ENCODE measurements at places on chromosomes 3 and 15.

GRCh38 chr3:14497321-14497720 lies 42.8 kb downstream of the GRIP2 start:
- no peak for DNase-seq

DNA sequence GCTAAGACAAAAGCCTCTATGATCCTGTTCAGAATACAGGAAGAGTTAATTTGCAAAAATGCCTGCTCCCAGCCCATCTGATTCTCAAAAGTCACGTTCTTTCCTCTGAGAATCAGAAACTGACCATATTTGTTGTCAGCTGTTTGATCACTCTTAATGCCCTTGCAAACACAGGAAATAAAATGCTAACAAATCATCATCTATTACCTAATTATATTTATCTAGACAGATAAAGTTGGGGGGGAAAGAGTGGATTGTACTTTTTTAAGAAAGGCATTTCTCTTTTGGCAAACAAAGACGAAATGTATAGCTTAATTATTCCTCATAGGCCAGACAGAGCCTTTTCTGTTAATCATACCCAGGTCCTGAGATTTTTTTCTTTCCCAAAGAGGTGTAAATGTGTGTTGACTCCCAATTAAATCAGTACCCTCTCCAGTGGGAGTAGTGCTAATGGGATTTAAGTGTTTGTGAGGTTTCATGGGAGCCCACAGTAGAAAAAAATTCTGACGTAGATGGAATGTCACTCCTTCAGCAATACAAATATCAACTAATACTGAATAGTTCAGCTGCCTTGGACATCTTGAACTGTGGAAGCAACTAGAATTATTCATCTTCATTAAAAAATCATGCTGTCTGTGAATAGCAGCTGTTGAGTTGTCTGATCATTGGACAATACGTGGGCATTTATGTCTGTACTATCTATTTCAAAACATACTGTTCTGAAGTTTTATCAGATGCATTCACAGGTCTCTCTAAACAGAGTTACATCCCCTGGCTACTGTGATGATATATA lies 22.5 kb upstream of the BNIP2 start:
- DNase-seq = no peak

GRCh38 chr3:140223197-140223596 lies 288.2 kb downstream of the CLSTN2 start:
- no peak for DNase-seq

- DNase-seq = no peak
Observed at GRCh38 chr3:144229953-144230352, 258.3 kb downstream of the DIPK2A start.

DNA sequence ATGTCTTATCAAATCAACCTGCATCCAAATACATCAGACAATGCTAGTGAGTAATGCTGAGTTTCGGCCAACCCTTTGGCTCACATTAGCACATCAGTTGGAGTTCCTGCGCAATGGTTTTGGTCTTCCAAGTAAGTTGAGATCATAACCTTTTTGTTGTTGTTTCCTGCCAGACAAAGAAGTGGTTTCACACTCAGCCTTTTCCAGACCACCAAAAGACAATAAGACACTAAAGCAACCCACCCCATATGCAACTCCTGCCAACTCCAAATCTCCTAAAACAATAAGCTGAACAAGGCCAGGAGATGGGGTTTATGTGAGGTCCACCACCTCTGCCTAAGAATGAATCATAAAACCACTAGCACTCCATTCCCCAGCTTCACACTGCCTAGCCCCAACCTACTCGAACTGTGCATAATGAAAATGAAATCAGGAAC lies 177.0 kb downstream of the ERC2 start:
- DNase-seq = no peak

DNA sequence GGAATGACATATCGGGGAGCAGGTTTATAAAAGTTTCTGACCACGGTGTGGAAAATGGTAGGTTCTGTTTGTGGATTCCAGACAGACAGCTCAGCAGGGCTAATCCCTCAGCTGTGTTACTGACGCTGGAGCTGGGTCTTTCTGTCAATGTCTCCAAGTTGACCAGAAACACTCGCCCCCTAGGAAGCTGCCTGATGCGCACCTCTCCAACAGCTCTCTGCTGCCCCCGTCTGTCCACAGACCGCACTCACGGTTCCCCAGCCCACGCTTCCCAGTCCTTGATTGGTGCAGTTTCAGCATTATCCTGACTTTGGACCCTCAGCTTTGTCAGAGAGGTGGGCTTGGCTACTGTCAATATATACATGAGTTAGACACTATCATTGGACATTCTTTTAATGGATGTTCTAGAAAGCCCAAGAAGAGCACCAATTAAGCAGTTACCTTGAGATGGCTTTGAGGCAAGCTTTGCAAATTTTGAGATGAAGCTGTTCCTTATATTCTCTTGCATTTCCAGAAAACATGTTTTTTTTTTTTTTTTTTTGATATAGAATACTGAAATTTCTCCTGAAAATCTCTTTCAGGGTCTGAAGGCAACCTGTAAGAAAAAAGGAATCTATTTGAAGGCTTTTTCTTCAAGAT lies 98.9 kb upstream of the TBC1D5 start:
- peak; percentile 32 for DNase-seq

- no peak for DNase-seq
Observed at GRCh38 chr3:95588473-95588872, 1225.9 kb upstream of the EPHA6 start.

GRCh38 chr15:56639631-56640030 lies 93.7 kb downstream of the ZNF280D start:
- DNase-seq = no peak

GRCh38 chr3:128051459-128051836 lies 789 bp upstream of the SEC61A1 start:
- no peak for DNase-seq

DNA sequence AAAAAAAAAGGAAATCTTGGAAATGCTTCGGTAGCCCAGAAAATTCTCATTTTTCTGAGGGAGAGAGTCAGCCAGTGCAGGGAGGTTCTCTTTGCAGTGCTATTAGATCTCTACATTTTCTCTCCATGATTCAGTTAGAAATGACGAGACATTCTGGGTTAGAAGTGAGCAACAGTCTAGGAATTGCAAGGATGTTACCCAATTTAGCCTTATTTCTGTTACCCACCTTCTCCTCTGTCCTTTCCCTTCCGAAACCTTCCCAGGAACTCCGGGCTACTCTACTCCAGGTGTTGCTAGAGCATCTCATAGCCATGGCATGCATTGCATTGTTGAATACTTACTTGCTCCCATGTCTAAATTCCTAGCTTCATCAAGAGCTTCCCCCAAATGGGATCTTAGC lies 106.8 kb downstream of the EDEM1 start:
- DNase-seq = no peak

DNA sequence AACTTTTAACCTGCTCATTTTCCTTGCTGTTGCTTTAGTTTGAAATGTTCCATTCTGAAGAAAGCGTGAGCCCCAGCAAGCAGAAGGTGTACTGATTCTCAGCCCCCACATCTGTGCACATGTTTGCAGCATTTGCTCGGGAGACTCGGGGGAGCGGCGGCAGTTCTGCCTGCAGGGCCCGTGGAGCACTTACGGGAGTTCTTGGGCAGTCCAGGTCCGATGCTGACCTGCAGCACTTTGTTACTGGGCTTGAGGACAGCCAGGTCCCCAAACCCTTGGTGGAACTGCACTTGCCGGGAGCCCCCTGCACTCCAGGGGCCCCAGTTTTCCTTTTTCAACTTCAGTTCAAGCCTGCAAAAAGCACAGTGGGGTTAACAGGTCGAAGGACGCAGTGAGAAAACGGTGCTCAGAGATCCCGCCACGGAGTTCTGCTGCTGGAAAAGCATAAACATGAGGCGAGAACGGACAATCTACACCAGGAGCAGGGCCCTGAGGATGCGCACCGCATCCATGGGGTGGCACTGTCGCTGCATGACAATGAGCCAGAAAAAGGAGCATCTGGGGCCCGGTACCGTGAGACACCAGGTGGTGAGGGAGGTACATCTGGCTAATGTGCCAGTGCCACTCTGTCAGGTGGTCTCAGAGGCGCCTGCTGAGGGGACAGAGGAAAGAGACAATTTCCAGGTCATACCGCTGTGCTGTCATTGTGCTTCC lies 45.6 kb upstream of the LDHAL6B start:
- DNase-seq = peak; percentile 3

DNA sequence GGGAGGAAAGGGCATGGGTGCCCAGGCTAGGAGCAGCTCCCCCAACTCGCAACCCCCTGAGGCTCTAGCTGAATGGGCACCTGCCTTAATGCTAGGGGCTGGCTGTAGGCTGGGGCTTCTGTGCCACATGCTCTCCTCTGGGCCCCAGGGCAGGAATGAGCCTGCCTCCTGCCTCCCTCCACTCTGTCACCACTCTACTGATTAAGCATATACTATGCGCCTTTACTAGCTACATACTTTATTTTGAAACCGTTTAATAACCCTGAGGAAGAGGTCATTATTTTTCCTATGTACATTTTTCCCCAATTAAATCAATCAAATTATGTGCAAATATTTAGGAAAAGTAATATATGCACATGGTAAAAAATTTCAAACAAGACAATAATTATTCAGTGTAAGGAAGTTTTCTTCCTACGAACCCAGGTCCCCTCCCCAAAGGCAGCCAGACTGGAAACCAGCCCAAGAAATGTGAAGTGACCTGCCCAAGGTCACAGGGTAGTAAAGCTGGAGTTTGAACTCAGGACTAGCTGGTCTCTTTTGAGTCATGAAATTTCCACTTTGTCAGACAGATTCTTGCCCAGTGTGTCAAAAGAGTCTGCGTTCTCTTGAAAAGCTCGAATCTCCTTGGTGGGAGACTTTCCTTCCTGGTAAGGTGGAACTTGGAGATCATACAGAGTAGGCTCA lies 122.5 kb downstream of the DNAJB8 start:
- DNase-seq = no peak

DNA sequence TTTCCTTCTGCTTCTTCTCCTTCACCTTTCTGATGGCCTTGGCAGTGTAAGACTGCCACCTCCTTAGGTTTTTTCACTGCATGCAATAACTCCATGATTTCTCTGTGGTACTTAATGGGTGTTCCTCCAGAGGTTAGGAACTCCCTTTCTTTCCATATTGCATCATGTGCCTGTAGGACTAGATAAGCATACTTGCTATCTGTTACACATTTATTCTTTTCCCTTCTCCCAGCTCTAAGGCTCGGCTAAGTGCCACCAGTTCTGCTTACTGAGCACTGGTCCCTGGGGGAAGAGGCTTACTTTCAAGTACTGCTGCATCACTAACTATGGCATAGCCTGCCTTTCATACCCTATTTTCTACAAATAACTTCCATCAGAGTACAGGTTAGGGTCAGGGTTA lies 351.8 kb downstream of the OTOL1 start:
- DNase-seq = no peak

GRCh38 chr15:31369727-31370126 lies 43.1 kb downstream of the KLF13 start:
- DNase-seq = no peak

DNA sequence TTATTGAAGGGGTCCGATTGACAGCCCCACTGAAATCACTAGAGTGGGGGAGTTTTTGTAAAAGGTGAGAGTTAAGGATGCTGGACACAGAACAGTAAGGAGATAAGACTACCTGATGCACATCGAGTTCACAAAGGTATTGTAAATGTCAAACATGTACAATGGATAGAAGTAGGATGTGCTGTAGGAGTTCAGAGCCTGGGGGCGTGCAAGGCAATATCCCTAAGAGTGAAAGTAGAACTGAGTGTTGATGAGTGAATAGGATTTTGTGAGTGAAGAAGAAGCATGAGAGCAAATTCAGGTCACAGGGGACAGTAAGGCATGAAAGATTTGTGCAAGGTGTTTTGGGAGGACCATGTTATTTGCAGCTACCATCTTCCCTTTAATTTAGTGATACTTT lies 21.5 kb downstream of the DOCK3 start:
- DNase-seq = no peak

DNA sequence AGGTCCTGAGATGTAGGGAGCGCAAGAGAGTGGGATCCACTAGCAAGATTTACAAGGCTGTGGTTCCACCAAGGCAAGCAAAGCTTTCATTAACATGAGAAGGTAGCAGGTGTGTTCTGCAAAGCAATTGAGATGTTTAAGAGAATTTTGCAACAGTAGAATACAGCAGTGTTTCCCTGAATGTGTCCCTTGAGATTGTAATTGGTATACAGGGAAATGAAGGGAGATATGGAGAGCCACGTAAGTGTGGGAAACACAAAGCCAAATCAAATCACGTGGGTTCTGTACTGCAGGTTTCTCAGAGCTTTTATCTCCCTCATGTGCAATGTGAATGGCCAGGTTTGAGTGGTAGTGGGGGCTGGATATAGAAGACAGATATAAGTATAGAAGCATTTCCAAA lies 67.3 kb downstream of the ATG7 start:
- no peak for DNase-seq

DNA sequence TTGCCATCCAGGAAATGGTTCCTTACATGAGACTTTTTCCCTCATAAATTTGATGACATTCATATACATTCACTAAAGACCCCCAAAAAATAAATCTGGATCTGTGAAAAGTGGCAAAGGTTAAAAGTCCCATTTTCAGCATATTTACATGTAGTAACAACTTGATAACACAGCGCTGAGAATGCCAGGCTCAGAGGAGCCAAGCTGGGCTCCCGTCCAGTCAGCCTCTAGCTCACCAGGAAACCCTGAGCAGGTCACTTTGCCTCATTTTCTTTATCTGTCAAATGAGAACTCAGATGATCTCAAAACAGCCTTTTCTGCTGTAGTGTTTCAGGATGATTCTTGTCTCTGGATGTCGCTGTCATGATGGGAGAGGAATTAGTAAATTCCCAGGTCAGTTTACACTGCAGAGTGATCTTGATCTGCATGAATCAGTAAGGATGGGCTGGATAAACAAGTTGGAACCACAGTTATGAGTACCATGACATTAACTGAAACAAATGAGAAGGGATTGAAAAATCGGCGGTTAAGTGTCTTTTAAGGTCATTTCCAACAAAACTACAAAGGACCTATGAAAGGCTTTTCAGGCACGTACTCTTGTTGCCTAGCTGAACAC lies 82.8 kb downstream of the PPARG start:
- DNase-seq = no peak
